NCI-H748 treated with DMSO at 0.1 percent for 48 hours (cell line): ENCODE measurements at places on chromosomes 16 and 17.

DNA sequence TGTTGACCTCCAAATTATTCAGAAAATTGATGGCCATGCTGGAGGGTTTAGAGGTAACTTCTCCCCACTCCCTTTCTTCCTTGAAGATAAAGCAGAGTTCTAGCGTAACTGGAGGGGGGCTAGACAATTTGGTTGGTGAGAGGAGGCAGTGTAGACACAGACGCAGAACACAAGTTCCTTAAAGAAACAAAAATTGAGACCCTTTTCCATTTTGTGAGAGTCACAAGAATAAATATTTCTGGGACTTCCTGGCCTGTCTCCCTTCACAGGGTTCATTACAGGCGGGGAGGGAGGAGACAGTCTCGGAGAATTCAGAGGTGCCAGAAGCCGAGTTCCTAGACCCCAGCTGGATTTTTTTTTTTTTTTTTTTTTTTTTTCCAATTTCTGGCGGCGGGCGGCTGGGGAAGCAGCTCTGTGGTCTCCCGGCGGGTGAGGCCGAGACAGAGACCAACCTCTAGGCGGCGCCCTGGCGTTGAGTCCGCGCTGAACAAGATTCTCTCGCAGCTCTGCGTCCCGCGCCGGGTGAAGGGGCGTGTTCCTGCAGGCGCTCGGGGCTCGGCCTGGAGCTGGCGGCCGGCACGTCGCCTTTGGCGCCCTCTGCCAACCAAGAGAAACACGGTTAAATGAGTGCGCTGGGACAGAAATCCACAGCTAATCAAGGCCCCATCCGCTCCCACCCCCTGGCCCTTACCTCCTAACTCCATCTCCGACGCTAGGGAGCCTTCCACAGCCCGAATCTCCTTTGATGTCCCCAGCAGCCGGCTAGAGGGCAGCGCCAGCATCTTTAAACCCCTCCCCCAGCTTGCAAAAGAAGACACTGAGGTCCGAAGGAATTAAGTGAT lies 10.2 kb upstream of the HOXB9 start:
- DNase-seq = peak; percentile 56

- DNase-seq = no peak
Observed at GRCh38 chr17:19558946-19559345, 25.3 kb downstream of the SLC47A1 start.

DNA sequence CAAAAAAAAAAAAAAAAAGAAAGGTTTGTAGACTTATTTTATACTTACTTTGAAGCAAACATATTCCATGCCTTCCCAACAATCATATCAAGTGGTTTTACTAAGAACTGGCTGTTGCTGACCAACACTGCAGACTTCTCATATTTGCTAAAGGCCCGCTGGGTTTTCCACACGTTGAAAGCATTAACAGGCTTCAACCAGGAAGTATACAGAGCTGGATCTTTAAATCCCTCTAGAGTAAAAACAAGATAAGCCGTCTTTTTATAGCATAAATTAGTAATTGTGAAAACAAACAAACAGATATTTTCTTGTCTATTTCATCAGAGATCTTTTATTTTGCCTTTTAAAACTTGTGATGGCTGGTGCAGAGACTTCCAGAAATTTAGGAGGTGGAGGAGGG lies 29.1 kb downstream of the TUBD1 start:
- no peak for DNase-seq

- no peak for DNase-seq
Observed at GRCh38 chr17:39199820-39200069, 338 bp upstream of the RPL19 start.

- DNase-seq = no peak
Observed at GRCh38 chr17:327296-327695, 25.3 kb downstream of the RPH3AL start.
